Dorsolateral prefrontal cortex (tissue), 122 donors: ENCODE measurements at places on chromosomes 3 and 15. TPM values are rescaled to one million over a fixed set of nuclear protein-coding genes. Genes with fewer than 3 reads are reported as not detected.

ISG20 gene
- 2.6 TPM for total RNA-seq

OR5K2 gene
- total RNA-seq, result not detected

MORC1 gene
- not detected for total RNA-seq

- no peak for DNase-seq
These were observed 28.8 kb downstream of the APBA2 start for GRCh38 chr15:28914483-28915023.

GRCh38 chr3:186128158-186128557, 19.3 kb upstream of the ETV5 start:
- DNase-seq, result no peak

DNA sequence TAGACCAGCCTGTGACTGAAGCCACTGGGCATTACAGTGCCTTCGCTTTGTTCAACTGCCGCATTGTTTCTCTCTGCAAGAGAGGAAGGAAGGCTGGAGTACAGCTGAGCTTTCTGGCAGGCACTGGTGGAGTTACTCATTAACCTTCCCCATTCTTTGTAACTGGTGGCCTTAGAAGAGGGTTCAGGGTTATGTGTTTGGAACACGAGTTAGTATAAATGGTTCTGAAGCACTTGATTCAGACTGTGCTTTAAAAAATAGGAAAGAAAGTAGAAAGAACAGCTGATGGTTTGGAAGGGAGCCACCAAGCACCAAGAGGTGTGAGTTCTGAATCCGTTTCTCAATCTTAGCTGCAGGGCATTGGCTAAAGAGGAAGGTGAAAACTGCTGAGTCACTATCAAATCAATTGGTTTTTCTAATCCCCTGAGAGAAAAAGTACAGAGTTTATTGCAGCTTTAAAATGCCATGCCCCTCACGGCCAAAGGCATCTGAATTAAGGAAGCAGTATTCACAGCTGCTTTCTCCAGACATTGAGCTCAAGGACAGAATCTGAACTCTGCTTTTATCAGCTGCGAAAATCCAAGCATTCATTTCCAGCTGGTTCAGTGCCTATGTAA, 3.6 kb downstream of the HGD start:
- peak; percentile 35 for DNase-seq

GRCh38 chr3:4988983-4989834, 10.0 kb downstream of the BHLHE40 start:
- DNase-seq, result no peak
